Heart left ventricle (tissue), 16 donors: ENCODE measurements at places on chromosomes 12 and 14.

GRCh38 chr12:13950502-13950901, 30.9 kb downstream of the GRIN2B start:
- no peak for DNase-seq
- H3K4me1 ChIP-seq = no peaks in the 10 kb centered on the region
- no peak overlapping the region for H3K27ac ChIP-seq
- H3K4me3 ChIP-seq = no peak overlapping the region

GRCh38 chr14:103925316-103925715, 2.9 kb upstream of the TDRD9 start:
- H3K27ac ChIP-seq = no peak overlapping the region
- H3K27me3 ChIP-seq = peaks cover 4% of the 10 kb centered on the region
- H3K4me1 ChIP-seq = peaks cover 4% of the 10 kb centered on the region
- no peaks in the 10 kb centered on the region for H3K36me3 ChIP-seq
- DNase-seq = no peak

- no peak for DNase-seq
- H3K27me3 ChIP-seq = no peaks in the 10 kb centered on the region
- H3K4me1 ChIP-seq = no peaks in the 10 kb centered on the region
Observed at GRCh38 chr12:29980304-29980703, 196.6 kb upstream of the TMTC1 start.

- no peaks in the 10 kb centered on the region for H3K4me1 ChIP-seq
- no peaks in the 10 kb centered on the region for H3K36me3 ChIP-seq
- no peak overlapping the region for H3K27ac ChIP-seq
- DNase-seq = no peak
Observed at GRCh38 chr14:30348445-30348844, 210.5 kb upstream of the G2E3 start.

GRCh38 chr12:72197790-72198189, 74.4 kb upstream of the TRHDE start:
- no peak for DNase-seq
- no peaks in the 10 kb centered on the region for H3K27me3 ChIP-seq
- no peak overlapping the region for H3K4me3 ChIP-seq
- no peaks in the 10 kb centered on the region for H3K36me3 ChIP-seq
